ENCODE measurements at places on chromosomes 5 and 9.

DNA sequence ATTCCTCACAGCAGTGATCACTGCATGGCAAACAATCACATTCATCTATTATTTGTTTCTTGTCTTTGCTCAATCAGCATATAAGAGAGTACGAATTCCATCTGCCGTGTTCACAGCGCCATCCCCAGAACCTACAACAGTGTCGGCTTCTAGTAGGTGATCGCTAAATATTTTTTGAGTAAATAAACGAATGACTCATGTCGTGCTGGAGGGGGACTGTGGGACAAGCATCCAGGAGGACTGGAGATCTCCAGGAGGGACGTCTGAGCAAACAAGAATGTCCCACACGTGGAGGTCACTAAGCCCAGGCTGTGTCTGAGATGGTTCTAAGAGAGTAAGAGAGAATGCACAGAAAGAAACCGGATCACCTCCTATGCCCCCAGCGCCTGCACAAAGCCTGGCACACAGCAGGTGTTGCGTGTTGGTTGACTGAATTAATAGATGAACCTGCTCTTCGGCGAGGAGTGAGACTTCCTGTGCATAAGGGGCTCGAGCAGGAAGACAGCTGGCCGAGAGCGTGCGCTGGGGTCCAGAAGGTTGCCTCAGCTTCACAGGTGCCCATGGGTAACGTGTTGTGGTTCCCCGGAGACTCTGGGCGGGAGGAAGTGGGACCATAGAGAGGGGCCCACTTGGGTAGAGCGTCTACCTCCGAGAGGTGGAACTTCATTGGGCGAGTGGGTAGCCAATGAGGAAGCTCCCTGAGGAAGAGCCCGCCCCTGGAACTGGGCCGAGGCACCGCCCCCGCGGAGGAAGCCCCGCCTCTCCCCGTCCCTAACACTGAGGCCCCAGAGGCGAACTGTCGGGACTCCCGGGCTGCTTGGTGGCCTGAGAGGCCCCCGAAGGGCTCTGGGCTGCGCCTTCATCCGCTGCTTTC is 193.0 kb downstream of the MELK start:
- DNase-seq, result peak; percentile 89

GRCh38 chr5:118544887-118545449 is 443.4 kb downstream of the DTWD2 start:
- no peak for DNase-seq

DNA sequence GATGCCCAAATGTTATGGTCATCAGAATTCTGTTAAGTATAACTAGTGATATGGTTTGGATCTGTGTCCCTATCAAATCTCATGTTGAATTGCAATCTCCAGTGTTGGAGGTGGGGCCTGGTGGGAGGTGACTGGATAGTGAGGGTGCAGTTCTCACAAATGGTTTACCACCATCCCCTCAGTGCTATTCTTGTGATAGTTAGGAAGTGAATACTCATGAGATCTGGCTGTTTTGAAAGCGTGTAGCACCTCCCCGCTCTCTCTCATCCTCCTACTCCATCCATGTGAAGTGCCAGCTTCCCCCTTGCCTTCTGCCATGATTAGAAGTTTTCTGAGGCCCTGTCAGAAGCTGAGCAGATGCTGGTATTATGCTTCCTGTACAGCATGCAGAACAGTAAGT is 359.5 kb downstream of the TMEM167A start:
- DNase-seq, result no peak

DNA sequence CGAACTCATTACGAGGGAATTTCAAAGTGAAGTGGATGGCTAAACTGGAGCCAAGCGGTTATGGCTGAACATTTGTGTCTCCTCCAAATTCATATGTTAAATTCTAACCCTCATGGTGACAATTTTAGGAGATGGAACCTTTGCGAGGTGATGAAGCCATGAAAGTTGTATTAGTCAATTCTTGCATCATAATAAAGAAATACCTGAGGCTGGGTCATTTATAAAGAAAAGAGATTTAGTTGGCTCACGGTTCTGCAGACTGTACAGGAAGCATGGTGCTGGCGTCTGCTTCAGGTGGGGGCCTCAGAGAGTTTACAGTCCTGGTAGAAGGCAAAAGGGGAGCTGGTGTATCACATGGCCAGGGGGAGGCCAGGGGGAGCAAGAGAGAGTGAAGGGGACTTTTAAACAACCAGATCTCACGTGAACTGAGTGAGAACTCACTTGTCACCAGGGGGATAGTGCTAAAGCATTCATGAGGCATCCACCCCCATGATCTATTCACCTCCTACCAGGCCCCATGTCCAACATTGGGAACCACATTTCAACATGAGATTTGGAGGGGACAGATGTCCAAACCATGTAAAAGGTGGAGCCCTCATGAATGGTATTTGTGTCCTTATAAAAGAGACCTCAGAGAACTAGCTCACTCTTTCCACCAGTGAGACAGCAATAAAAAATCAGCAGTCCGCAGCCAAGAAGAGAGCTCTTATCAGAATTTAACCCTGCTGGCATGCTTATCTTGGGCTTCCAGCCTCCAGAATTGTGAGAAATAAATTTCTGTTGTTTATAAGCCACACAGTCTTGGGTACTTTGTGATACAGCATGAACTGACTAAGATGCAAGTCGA is 143.4 kb downstream of the MTRR start:
- no peak for DNase-seq

DNA sequence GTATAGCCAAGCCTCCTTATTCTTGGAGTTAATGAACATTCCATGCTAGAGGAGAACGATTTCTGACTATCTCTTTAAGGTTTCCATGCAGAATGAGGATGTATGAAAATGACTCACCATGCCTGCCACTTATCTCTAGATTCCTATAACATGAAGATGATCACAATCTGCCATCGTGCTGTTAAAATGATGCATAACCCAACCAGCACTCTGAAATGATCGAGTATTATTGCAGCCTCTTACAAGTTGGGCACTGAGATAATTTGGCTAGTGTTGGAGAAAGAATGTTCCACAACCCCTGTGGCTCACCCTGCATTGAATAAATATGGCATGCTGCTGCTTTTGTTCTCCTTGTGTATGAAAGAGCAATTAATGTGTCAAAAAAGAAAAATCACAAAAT is 1143.6 kb upstream of the WWC1 start:
- DNase-seq, result no peak

DNA sequence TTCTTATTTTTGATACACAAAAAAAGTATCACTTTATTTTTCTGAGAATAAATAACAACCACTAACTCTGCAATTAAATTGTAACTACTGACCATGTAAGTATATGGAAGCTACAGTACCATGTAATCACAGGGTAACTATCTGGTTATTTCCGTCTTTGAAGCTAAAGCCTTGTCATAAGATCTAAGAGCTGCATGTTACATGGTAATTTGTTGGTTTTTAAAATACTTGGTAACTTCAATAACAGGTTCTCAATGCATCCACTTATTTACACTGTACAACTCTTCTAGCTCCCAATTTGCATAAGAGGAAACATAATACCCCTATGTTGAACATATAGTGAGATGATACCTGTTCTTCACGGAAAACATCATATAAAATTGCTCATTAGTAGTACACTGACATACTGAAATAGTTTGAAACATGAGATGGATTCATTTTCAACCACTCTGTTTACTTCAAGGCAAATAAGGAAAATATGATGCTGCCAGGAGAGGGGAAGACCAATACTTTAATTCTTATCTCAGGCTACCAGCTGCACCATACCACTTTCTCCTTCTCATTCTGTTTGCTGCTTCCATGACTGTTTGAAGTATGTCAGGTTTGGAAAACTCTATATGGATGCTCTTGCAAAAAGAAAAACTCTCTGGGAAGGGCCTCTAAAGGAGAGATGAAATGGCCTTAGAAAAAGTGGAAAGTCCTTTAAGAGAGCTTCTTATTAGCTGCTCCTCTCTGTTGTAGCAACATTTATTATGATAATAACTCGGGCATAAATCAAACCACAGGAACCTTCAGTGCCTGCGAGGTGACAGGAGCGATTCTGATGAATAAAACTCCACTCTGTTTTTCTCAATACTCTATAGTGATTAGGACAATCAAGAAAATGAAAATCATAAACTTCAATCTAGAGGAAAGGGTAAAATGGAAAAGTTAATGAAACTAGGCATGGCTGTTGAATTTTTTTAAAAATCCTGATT is 150.2 kb downstream of the KIAA0825 start:
- DNase-seq, result no peak

DNA sequence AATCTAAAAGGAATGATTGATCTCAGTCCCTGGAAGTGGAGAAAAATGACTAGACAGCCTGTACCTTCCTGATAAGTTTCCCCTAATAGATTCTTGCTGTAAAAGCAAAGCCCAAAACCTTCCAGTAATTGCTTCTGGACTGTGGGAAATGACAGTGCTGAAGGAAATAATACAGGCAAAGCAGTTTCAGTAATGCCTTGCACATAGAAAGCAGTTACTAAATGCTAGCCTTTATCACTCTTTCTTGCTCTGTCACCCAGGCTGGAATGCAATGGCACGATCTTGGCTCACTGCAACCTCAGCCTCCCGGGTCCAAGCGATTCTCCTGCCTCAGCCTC is 50.3 kb downstream of the MAP1B start:
- no peak for DNase-seq

DNA sequence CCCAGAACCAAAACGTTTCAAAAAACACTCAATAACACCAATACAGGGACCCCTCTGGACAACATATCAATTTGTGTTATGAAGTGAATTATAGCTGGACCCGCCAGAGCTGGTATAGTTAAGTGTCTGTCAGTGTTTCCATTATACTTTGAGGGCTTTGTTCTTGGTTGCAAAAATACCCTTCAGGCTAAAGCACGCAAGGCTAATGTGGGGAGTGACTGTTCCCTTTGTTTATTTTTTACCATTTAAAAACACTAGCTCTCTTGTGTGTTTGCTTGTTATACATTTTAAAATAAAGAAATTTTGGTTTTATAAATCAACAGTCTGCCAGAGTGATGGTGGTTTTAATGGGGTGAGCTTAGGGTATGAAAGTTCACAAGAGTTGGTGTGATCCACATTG is 859.5 kb downstream of the PTPRD start:
- no peak for DNase-seq

DNA sequence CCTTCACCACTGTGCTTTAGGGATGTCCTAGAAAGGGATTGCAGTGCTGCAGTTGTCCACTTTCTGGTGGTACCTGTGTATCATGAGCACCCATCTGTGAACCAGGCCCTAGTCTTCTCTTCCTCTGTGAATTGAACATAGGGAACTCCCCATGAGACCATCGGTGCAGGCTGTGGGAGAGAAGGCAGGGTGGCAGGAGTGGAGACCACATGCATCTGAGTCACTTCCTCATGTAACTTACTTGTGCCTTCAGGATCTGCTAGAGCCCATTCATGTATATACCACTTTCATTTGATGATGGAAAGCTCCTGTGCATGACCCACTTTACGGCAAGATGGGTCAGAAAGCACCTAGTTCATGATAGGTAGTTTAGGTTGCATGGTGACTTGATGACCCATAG is 478.1 kb upstream of the CDH9 start:
- no peak for DNase-seq

DNA sequence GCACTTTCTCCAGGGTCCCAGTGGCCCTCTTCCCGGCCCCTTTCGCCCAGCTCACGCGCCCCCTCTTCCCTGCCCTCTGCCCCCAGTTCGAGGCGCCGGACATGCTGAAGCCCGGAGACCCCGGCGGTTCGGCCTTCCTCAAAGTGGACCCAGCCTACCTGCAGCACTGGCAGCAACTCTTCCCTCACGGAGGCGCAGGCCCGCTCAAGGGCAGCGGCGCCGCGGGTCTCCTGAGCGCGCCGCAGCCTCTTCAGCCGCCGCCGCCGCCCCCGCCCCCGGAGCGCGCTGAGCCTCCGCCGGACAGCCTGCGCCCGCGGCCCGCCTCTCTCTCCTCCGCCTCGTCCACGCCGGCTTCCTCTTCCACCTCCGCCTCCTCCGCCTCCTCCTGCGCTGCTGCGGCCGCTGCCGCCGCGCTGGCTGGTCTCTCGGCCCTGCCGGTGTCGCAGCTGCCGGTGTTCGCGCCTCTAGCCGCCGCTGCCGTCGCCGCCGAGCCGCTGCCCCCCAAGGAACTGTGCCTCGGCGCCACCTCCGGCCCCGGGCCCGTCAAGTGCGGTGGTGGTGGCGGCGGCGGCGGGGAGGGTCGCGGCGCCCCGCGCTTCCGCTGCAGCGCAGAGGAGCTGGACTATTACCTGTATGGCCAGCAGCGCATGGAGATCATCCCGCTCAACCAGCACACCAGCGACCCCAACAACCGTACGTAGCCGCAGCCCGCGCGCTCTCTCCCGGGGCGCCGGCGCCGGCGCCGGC is 1.0 kb downstream of the PRDM6 start:
- DNase-seq, result no peak
